ENCODE measurements at places on chromosomes 2 and 18. TPM values are rescaled to one million over a fixed set of nuclear protein-coding genes. Genes with fewer than 3 reads are reported as not detected.

Gene RETSAT
- total RNA-seq = 55.5 TPM

DNA sequence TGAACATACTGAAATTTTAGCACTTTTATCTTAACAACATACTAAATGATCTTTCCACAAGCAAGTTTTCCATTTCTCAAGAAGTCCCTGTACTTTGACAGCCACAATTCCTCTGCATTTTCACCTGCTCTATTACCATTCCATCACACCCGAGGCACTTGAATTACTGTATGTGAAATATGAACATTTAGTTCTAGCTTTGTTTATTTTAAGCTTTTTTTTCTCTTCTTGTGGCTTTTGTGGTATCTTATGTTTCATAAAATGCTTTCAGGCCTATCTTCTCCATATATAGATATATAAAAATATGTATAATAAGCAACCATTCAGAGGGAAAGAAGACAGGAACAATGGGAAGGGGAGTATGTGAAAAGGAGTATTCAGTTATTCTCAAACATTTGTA is 693.9 kb downstream of the SATB2 start:
- H3K4me1 ChIP-seq = no peaks in the 10 kb centered on the region
- no peak overlapping the region for H3K4me3 ChIP-seq
- H3K27me3 ChIP-seq = no peaks in the 10 kb centered on the region
- no peaks in the 10 kb centered on the region for H3K36me3 ChIP-seq

DNA sequence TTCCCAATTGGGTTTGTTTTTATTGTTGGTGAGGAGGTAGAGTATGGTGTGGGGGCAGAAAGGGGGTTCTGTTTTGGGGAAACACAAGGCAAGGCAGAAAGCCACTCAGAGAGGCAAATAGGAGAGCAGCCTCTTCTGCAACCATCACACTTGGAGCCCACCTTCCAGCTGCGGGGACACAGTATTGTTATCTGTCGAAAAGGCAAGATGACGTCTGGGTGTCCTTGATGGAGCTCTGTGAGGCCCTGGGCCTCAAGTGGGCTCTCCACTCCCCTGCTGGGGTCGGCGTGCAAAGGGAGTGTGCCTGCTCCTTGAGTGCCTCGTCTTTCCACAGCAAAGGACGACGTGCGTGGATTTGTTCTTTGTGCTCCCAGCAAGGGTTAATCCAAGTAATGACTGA is 227.6 kb downstream of the ANAPC1 start:
- peaks cover 22% of the 10 kb centered on the region for H3K4me1 ChIP-seq
- no peak overlapping the region for H3K4me3 ChIP-seq
- H3K36me3 ChIP-seq = no peaks in the 10 kb centered on the region
- no peak overlapping the region for H3K27ac ChIP-seq

DNA sequence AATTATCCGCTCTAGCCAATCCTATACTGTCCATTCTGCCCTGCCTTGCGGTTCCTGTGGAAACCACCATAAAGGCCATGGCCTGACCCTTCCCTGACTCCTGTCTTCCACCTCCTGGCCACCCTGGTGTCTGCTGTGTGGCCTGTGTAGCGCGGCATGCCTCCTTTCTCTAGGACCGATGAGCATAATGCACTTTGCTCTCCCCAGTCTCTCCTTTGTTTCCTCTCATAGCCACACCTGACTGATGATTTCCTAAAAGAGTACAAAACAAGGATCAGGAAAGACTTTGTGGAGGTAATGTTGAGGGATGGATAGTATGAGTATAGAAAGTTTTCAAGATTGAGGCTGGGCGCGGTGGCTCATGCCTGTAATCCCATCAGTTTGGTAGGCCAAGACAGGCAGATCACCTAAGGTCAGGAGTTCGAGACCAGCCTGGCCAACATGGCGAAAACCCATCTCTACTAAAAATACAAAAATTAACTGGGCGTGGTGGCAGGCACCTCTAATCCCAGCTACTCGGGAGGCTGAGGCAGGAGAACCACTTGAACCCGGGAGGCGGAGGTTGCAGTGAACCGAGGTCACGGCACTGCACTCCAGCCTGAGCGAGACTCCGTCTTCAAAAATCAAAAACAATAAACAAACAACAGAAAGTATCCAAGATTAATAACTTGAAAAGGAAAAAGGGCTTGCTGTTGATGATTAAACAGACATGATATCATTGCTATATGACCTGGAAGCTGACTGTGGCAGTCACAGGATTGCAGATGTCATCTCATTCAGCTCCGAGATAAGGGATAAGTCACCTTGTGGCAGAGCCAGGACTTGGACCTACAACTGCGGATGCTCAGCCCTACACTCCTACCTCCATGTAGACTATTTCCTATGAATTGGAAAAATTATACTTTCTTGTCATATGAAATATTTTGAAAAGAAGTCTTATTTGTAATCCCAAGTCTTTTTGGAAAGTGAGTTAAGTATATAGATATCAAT is 16.6 kb downstream of the SOWAHC start:
- H3K27me3 ChIP-seq = no peaks in the 10 kb centered on the region
- no peak overlapping the region for H3K27ac ChIP-seq
- no peak for DNase-seq
- no peaks in the 10 kb centered on the region for H3K36me3 ChIP-seq
- no peak overlapping the region for H3K4me3 ChIP-seq

- H3K4me1 ChIP-seq = peaks cover 30% of the 10 kb centered on the region
- no peaks in the 10 kb centered on the region for H3K36me3 ChIP-seq
- no peaks in the 10 kb centered on the region for H3K27me3 ChIP-seq
- H3K4me3 ChIP-seq = peak overlapping the region; percentile 91
- peak overlapping the region; percentile 83 for H3K27ac ChIP-seq
Observed at GRCh38 chr18:74290794-74291471, 830 bp downstream of the CYB5A start.

GRCh38 chr2:127086990-127087790 is 19.8 kb downstream of the BIN1 start:
- H3K27me3 ChIP-seq = no peaks in the 10 kb centered on the region
- peak overlapping the region; percentile 83 for H3K27ac ChIP-seq
- H3K36me3 ChIP-seq = no peaks in the 10 kb centered on the region
- H3K4me1 ChIP-seq = peaks cover 59% of the 10 kb centered on the region
- H3K4me3 ChIP-seq = peak overlapping the region; percentile 20

GRCh38 chr2:209121691-209122090 is 302.2 kb upstream of the MAP2 start:
- H3K27ac ChIP-seq = no peak overlapping the region
- no peaks in the 10 kb centered on the region for H3K27me3 ChIP-seq
- no peaks in the 10 kb centered on the region for H3K36me3 ChIP-seq
- no peaks in the 10 kb centered on the region for H3K4me1 ChIP-seq

GRCh38 chr2:159982270-159982669 is 80.1 kb downstream of the PLA2R1 start:
- no peaks in the 10 kb centered on the region for H3K27me3 ChIP-seq
- H3K4me3 ChIP-seq = no peak overlapping the region
- DNase-seq = no peak
- H3K36me3 ChIP-seq = no peaks in the 10 kb centered on the region

- no peak for DNase-seq
- H3K36me3 ChIP-seq = no peaks in the 10 kb centered on the region
- no peak overlapping the region for H3K27ac ChIP-seq
Observed at GRCh38 chr18:76486038-76486437, 9.0 kb downstream of the ZNF516 start.

GRCh38 chr2:141610564-141611175 is 520.1 kb downstream of the LRP1B start:
- H3K4me3 ChIP-seq = no peak overlapping the region
- no peaks in the 10 kb centered on the region for H3K27me3 ChIP-seq
- DNase-seq = no peak
- no peak overlapping the region for H3K27ac ChIP-seq

Data from lower lobe of right lung (tissue), 2 donors.